Sigmoid colon (tissue), 7 donors: ENCODE measurements at places on chromosomes 1 and 21. TPM values are rescaled to one million over a fixed set of nuclear protein-coding genes. Genes with fewer than 3 reads are reported as not detected.

Gene UBL4B
- total RNA-seq = not detected

Gene DNAJC28
- 3.0 TPM for total RNA-seq

Gene UBE2U
- total RNA-seq = not detected

Gene SELENBP1
- 142 TPM for total RNA-seq

Gene NMNAT2
- total RNA-seq = 5.0 TPM

Gene CFHR1
- total RNA-seq = not detected

Gene TAL1
- 3.9 TPM for total RNA-seq

Gene CLCA2
- not detected for total RNA-seq

Gene SPRR4
- total RNA-seq = not detected

Gene NR0B2
- total RNA-seq = not detected

Gene C1orf87
- total RNA-seq = not detected

Gene TEKT2
- not detected for total RNA-seq

Gene PLXNA2
- 16.1 TPM for total RNA-seq

Gene CLDN8
- not detected for total RNA-seq

Gene SLAMF7
- total RNA-seq = 0.41 TPM

Gene ST3GAL3
- total RNA-seq = 23.0 TPM

Gene DHX9
- 66.4 TPM for total RNA-seq

- peaks cover 98% of the 10 kb centered on the region for H3K27me3 ChIP-seq
- DNase-seq = no peak
- H3K27ac ChIP-seq = no peak overlapping the region
- H3K4me3 ChIP-seq = no peak overlapping the region
Measured at GRCh38 chr1:156433602-156434001, 64.6 kb downstream of the RHBG start.

- H3K27ac ChIP-seq = no peak overlapping the region
- H3K4me3 ChIP-seq = no peak overlapping the region
- H3K4me1 ChIP-seq = no peaks in the 10 kb centered on the region
- H3K27me3 ChIP-seq = no peaks in the 10 kb centered on the region
Measured at GRCh38 chr1:207393610-207394009, 60.5 kb upstream of the CR2 start.

- peaks cover 30% of the 10 kb centered on the region for H3K4me1 ChIP-seq
- H3K36me3 ChIP-seq = no peaks in the 10 kb centered on the region
- H3K27me3 ChIP-seq = no peaks in the 10 kb centered on the region
Measured at GRCh38 chr1:202592146-202592545, 118.1 kb downstream of the SYT2 start.

- H3K4me3 ChIP-seq = no peak overlapping the region
- DNase-seq = no peak
- H3K36me3 ChIP-seq = no peaks in the 10 kb centered on the region
- no peaks in the 10 kb centered on the region for H3K4me1 ChIP-seq
- no peak overlapping the region for H3K27ac ChIP-seq
Measured at GRCh38 chr21:17352996-17353655, 159.7 kb upstream of the CXADR start.

GRCh38 chr1:169086603-169087455 lies 19.7 kb upstream of the ATP1B1 start:
- H3K36me3 ChIP-seq = no peaks in the 10 kb centered on the region
- no peak for DNase-seq
- H3K4me3 ChIP-seq = no peak overlapping the region

DNA sequence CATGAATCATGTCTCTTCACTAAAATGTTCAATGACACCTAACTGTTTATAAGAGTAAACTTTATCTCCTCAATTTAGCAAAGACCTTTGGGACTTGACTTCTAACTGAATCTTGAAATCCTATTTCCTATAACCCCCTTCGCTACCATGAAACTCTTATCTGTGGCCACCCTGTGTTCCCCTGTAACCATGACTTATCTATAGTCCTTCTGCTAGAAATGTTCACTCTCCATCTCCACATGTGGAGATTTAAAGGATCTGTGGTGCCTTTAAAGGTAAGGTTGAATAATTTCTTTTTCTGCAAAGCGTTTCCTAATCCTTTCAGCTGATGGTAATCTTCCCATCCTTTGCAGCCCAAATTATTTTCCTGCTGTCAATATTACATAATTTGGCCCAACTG lies 436.3 kb upstream of the RUNX1 start:
- H3K27me3 ChIP-seq = no peaks in the 10 kb centered on the region
- no peak overlapping the region for H3K4me3 ChIP-seq
- H3K36me3 ChIP-seq = no peaks in the 10 kb centered on the region
- H3K27ac ChIP-seq = no peak overlapping the region
- H3K4me1 ChIP-seq = no peaks in the 10 kb centered on the region

- no peaks in the 10 kb centered on the region for H3K4me1 ChIP-seq
- H3K27me3 ChIP-seq = no peaks in the 10 kb centered on the region
- no peak for DNase-seq
- H3K4me3 ChIP-seq = no peak overlapping the region
Measured at GRCh38 chr1:171799166-171799565, 17.7 kb downstream of the METTL13 start.

GRCh38 chr1:231395076-231395997 lies 26.8 kb downstream of the EGLN1 start:
- no peak for DNase-seq
- no peaks in the 10 kb centered on the region for H3K36me3 ChIP-seq
- no peaks in the 10 kb centered on the region for H3K4me1 ChIP-seq
- no peaks in the 10 kb centered on the region for H3K27me3 ChIP-seq
- H3K4me3 ChIP-seq = no peak overlapping the region

GRCh38 chr21:43274022-43274945 lies 105.5 kb downstream of the CRYAA start:
- H3K27me3 ChIP-seq = peaks cover 90% of the 10 kb centered on the region
- H3K36me3 ChIP-seq = no peaks in the 10 kb centered on the region
- H3K4me3 ChIP-seq = no peak overlapping the region
- H3K4me1 ChIP-seq = peaks cover 27% of the 10 kb centered on the region
- DNase-seq = no peak
- H3K27ac ChIP-seq = no peak overlapping the region

- H3K27me3 ChIP-seq = no peaks in the 10 kb centered on the region
- H3K27ac ChIP-seq = no peak overlapping the region
- H3K4me1 ChIP-seq = no peaks in the 10 kb centered on the region
- DNase-seq = no peak
- no peak overlapping the region for H3K4me3 ChIP-seq
Measured at GRCh38 chr1:92186081-92186480, 31.6 kb upstream of the C1orf146 start.

GRCh38 chr1:51304360-51304759 lies 26.0 kb downstream of the TTC39A start:
- no peak overlapping the region for H3K4me3 ChIP-seq
- no peaks in the 10 kb centered on the region for H3K36me3 ChIP-seq
- peak; percentile 28 for DNase-seq
- H3K4me1 ChIP-seq = no peaks in the 10 kb centered on the region
- H3K27me3 ChIP-seq = peaks cover 7% of the 10 kb centered on the region

DNA sequence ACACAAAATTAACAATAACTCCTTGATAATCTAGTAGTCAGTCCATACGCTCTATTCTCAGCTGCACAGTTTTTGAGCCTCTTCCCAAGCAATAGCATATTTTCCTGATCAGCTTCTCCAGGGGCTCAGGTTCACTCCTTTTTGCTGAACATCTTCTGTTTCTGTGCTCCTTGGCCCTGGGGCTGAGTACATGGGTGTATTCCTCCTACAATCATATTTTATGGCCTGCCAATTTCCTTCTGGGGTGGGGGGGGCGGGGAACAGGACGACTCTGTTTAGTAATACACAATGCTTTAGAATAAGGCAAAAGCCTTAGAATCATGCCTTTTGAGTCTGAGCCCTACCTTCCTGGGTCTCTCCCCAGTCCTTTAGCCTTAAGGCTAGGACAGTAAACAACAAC lies 8.5 kb downstream of the CLDN19 start:
- no peaks in the 10 kb centered on the region for H3K27me3 ChIP-seq
- no peak overlapping the region for H3K27ac ChIP-seq
- no peaks in the 10 kb centered on the region for H3K4me1 ChIP-seq
- H3K4me3 ChIP-seq = no peak overlapping the region
- no peak for DNase-seq

- no peaks in the 10 kb centered on the region for H3K36me3 ChIP-seq
- DNase-seq = peak; percentile 88
Measured at GRCh38 chr1:78649628-78650027, at the start of gene IFI44. Gene IFI44 (plus strand): TSS chr1:78649831. CDS start chr1:78650196, 365 bp downstream.

DNA sequence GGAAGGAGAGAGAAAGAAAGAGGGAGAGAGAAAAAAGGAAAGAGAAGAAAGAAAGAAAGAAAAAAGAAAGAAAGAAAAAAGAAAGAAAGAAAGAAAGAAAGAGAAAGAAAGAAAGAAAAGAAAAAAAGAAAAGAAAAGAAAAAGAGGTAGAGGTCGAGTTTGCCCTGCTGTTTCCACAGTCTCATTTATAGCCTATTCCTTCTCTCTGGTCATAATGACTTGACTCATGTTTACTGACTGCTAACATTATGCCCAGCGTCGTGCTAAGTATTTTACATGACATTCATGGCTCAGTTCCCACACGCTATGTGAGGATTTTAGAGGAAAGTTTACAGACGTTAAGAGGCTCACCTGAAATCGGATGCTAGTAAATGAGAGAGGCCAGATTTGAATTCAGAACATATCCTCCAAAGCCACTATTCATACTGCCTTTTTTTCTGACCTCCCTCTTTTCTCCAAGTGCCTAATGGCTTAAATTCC lies 263.0 kb downstream of the TNR start:
- H3K4me1 ChIP-seq = no peaks in the 10 kb centered on the region
- no peak overlapping the region for H3K27ac ChIP-seq
- H3K27me3 ChIP-seq = no peaks in the 10 kb centered on the region
- DNase-seq = no peak
- H3K36me3 ChIP-seq = no peaks in the 10 kb centered on the region
- H3K4me3 ChIP-seq = no peak overlapping the region

DNA sequence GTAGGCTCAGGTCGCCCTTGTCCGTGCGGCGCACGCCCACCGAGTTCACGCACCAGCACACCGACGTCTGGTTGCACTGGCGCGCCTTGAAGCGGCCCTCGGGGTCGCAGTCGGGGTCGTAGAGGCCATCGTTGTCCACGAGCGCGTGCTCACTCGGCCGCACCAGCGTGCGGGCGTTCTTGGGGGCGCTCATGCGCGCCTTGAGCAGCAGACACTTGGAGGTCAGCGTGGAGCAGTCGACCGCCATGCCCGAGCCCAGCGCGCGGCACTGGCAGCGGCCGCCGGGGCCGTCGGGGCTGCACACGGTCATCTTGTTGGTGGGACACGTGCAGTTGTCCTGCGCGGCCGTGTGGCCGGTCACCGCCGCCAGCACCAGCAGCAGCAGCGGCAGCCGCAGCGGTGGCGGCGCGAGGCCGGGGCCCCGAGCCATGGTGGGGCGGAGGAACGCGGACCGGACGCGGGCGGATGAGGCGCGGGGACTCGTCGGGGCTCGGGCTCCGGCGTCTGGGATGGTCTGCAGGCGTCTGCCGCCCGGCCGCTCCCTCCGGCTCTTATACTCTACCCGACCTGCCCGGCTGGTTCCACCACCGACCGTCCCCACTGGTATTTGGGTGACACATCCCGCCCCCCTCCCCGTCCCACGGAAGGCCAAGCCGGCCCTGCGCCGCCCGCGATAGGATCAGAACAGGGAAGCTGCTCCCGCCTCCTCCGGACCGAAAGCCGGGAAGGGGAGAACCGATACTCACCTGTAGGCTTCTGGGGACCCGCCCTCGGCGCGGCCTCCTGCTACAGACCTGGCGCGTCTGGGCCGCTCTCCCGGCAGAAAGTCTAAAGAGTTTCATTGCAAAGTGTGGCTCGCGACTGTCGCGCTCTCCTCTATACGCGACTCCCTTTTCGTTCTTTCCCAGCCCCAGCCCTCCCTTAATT lies at the start of gene TACSTD2:
Gene TACSTD2 (minus strand): TSS at position 526 of the 927 bp plus-strand sequence. CDS start 96 bp downstream, at position 430.
- peaks cover 13% of the 10 kb centered on the region for H3K4me1 ChIP-seq
- H3K4me3 ChIP-seq = peak within 1 kb of the TSS; percentile 38
- DNase-seq = no peak
- no peaks in the 10 kb centered on the region for H3K36me3 ChIP-seq

GRCh38 chr1:218324226-218324580 lies 20.9 kb upstream of the TGFB2 start:
- H3K4me3 ChIP-seq = no peak overlapping the region
- peaks cover 23% of the 10 kb centered on the region for H3K36me3 ChIP-seq
- DNase-seq = no peak
- H3K4me1 ChIP-seq = no peaks in the 10 kb centered on the region
- no peak overlapping the region for H3K27ac ChIP-seq

GRCh38 chr1:226677027-226678020 lies 61.8 kb downstream of the ITPKB start:
- no peak overlapping the region for H3K27ac ChIP-seq
- peak; percentile 97 for DNase-seq
- peaks cover 100% of the 10 kb centered on the region for H3K4me1 ChIP-seq
- no peaks in the 10 kb centered on the region for H3K36me3 ChIP-seq
- H3K27me3 ChIP-seq = no peaks in the 10 kb centered on the region
- H3K4me3 ChIP-seq = no peak overlapping the region

DNA sequence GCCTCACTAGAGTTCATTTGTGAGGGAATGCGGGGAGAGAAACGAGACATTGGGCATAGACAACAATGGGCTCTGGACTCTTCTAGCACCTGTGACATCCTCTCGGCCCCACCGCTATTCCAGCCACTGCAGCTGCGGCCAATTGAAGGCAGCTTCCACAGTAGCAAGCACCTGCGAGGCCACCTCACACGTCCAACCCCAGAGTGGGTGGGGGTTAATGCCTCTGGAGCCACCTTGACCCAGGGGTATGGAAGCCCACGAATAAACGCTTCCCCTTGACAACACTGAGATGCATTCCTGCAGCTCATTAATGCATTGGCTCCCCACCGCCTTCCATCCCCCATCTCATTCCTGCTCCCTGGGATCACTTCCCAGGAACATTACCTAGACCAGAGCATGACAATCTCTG lies 104.4 kb downstream of the GLIS1 start:
- no peaks in the 10 kb centered on the region for H3K27me3 ChIP-seq
- no peaks in the 10 kb centered on the region for H3K4me1 ChIP-seq
- H3K27ac ChIP-seq = no peak overlapping the region
- H3K4me3 ChIP-seq = no peak overlapping the region
- H3K36me3 ChIP-seq = no peaks in the 10 kb centered on the region

DNA sequence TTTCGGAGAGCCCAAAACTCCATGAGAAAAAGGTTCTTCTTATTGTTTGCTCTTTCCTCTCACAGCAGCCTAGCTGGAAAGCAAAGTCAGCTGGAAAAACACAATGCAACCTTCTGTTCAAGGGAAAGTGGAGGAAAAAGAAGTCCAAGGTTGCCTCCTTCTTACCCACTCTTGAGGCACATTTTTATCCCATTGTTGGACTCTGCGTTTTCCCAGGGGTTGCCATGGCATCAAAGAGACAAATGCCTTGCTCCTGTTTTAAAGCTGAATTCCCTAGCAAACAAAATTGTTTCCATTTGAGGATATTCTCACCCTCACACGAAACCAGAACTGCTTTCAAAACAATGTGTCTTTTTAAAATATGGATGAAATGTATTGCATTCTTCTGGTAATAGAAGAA lies 45.1 kb upstream of the PALMD start:
- H3K27me3 ChIP-seq = no peaks in the 10 kb centered on the region
- no peak overlapping the region for H3K27ac ChIP-seq
- no peak for DNase-seq

- no peaks in the 10 kb centered on the region for H3K36me3 ChIP-seq
- DNase-seq = no peak
- no peaks in the 10 kb centered on the region for H3K27me3 ChIP-seq
- H3K27ac ChIP-seq = no peak overlapping the region
Measured at GRCh38 chr1:41900603-41901444, 17.9 kb downstream of the HIVEP3 start.
